ENCODE measurements at places on chromosomes 1 and 21.

- no peak for DNase-seq
Measured at GRCh38 chr1:103156966-103157365, 48.6 kb upstream of the COL11A1 start.

DNA sequence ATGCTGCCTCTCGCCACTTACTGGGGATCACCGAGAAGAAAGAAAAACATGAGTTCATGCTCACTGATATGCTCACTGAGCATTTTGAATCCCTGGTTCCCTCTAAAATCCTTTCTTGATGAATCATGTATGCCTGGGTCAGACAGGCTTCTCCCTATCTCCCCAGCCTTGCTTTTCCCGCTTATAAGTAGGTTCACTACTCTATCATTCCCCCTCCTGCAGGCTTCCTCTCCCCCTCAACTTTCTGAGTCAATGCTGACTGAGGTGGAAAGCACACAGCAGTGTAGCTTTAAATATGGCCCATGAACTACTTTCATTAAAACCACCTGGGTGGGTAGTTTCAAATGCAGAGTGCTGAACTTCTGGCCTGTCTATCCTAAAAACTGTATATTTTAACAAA lies 41.7 kb downstream of the FMO4 start:
- no peak for DNase-seq

DNA sequence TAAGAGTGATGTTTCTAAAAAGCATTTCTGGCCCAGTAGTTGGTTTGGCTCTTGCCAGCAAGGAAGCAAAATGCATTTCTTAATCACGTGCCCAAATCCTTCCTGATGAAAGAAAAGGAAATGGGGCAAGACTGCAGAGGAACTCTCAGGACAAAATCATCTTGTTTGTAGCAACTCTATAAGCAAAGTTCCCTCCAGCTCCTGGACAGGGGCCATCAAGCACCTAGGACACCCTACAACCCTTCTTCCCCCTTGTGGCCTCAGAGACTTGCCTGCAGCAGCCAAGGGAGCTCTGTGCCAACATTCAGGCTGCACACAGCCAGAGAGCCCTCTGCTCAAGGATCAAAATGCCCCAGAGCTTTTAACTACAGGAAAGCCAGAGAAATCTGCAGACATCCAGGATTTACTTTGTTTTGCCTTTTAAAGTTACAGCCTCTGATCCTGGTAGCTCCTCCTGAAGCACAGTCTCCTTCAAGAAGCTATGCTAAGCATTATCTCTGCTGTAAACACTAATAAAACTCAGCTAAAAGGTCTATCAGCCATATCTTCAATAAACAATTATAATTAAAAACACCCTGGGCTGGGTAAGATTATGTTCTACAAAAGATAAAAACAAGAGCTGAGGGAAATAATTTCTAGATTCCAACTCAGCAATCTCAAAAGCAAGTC lies 105.0 kb downstream of the KIAA0319L start:
- no peak for DNase-seq

DNA sequence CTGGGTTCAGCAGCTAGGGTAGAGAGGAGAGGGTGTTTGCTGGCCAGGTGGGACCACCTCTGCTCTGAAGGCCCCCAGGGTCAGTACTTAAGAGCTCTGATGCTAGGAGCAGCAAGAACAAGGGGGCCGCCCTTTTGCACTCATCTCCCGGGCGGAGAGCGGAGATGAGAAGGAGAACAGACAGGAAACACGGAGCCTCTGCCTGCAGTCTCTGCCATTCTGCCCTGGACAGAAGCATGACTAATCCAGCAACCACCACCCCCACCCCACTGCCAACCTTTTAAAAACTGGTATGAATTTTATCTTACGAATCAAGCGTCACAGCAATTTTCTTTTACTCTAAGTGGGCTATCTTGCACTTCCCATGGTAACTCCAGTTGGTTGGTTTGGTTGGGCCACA lies 34.5 kb downstream of the PARP1 start:
- DNase-seq = no peak

DNA sequence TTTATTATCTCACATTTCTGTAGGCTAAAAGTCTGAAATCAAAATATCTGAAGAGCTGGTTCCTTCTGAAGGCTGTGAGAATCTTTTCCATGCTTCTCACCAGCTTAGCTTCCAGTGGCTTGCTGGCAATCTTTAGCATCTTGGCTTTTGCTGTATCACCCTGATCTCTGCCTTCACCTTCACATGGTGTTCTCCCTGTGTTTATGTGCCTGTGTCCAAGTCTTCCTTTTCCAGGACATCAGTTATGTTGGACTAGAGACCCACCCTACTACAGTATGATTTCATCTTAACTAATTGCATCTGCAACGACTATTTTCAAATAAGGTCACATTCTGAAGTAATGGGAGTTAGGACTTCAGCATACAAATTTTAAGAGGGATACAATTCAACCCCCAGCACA lies 772.3 kb upstream of the ADAMTS5 start:
- DNase-seq = no peak

DNA sequence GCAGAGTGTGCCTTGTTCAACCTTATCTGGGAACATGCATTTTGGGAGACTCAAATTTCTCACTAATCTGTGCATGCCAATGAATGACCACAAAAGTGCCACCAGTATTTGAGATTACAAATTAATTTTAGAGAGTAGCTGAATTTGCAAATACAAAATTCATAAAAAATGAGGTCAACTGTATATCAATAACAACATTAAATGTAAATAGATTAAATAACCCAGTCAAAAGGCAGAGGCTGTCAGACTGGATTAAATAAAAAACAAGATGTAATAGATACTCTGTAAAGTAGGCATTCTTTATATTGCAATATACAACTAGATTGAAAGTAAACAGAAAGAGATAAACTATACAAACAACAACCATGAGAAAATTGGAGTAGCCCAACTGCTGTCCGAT lies 5.5 kb upstream of the KRTAP10-3 start:
- no peak for DNase-seq

GRCh38 chr1:24203404-24203803 lies 16.3 kb upstream of the IFNLR1 start:
- DNase-seq = no peak

- DNase-seq = no peak
Measured at GRCh38 chr21:45476582-45476981, 65.7 kb downstream of the SLC19A1 start.

- no peak for DNase-seq
Measured at GRCh38 chr1:220717800-220718640, 27.9 kb downstream of the C1orf115 start.

- DNase-seq = no peak
Measured at GRCh38 chr1:167685844-167686243, 35.9 kb upstream of the MPZL1 start.

- no peak for DNase-seq
Measured at GRCh38 chr1:239976130-239976968, 115.3 kb upstream of the FMN2 start.

GRCh38 chr1:198729195-198729863 lies 90.5 kb downstream of the PTPRC start:
- no peak for DNase-seq

GRCh38 chr1:183739082-183739481 lies 65.8 kb upstream of the RGL1 start:
- DNase-seq = no peak

- DNase-seq = no peak
Measured at GRCh38 chr1:39737546-39738169, 1.0 kb upstream of the PPIE start.

DNA sequence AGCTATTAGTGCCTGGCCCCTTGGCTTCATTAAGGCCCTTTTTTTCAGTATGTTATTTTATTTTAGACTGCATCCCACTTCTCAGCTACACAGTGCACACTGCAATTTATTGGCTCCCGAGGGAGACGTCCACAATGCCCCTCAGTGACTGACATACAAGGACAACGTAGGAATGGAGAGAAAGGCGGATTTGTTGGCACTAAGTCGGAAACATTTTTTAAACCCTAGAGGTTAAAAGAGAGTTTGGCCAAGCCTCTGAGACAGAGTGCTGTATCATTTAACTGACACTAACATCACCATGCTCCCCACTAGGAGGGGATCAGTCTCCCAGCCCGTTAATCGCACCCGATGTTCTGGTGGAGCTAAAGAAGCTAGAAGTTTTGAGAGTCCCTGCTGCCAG lies 45.7 kb upstream of the FOXD3 start:
- no peak for DNase-seq

DNA sequence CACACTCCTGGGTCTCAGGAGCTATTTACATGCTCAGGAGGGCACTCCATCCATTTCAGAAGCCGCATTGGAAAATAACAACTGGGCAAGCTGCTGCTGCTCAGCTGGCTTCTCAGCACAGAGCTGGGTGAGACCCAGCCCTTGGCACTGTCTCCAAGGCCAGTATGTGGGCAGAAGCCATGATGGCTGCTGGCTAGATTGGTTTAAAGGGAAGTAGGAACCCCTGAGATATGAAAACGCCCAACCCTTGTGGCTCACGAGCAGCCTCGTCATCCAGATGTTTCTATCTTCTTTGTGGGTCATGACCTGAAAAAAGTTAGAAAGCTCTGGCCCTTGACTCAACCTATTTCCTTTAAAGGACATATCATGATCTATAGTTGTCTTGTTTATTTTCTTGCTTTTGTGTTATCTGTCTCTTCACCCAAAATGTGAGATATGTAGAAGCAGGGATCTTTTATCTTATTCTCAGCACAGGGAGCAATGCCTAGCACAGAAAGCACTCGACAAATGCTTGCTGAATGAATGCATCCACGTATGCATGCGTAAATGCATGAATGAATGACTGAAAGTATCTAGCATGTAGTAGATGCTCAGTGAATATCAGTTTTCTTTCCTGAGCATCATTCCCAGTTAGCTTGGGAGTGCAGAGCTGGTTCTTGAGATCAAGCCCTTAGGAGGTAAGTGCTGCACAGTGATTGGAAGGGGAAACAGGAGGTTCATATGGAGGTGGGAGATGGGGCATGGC lies 11.6 kb downstream of the MYBPH start:
- DNase-seq = no peak

All from NCI-H1417 treated with DMSO at 0.1 percent for 48 hours (cell line).